ENCODE measurements at places on chromosomes 4 and X. TPM values are rescaled to one million over a fixed set of nuclear protein-coding genes. Genes with fewer than 3 reads are reported as not detected.

GRCh38 chr4:152117520-152117919 is 356.7 kb upstream of the GATB start:
- no peak for DNase-seq

DNA sequence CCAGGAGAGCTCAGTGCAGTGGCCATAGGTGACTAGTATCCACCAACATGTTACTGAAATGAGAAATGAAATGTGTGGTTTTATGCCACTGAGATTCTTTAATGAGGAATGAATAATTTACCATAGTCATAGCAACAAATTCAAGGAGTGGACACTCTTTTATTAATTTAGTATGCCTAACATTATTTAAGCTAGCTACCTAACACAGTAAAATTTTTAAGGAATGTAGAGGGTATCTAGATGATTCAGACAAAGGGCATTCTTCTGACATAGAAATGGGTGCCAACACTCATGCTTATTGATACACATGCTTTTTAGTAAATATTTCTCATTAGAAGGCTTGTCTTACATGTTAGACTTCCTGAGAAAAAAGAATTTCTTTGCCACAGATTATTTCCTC is 33.3 kb upstream of the SULT1B1 start:
- DNase-seq, result no peak

- no peak for DNase-seq
Observed at GRCh38 chr4:124337874-124338273, 374.7 kb downstream of the ANKRD50 start.

DNA sequence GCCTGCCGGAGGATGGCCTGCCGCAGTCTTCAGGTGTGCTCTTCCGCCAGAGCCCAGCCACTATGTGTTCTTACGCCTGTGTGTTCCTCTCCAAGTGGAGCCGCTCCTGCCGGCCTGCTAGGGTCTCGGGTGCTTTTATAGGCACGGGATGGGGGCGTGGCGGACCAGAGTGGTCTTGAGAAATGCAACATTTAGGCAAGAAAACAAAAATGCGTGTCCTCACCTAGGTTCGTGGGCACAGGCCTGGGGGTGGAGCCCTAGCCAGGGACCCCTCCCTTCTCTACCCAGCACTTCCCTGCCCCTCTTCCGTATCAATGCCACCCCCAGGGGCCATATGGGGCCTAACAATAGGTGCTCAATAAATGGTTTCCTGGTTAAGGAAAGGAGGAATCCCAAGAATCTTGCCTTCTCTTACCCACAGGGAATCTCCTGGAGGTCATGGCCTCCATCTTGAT is 34.4 kb upstream of the LRBA start:
- no peak for DNase-seq

DNA sequence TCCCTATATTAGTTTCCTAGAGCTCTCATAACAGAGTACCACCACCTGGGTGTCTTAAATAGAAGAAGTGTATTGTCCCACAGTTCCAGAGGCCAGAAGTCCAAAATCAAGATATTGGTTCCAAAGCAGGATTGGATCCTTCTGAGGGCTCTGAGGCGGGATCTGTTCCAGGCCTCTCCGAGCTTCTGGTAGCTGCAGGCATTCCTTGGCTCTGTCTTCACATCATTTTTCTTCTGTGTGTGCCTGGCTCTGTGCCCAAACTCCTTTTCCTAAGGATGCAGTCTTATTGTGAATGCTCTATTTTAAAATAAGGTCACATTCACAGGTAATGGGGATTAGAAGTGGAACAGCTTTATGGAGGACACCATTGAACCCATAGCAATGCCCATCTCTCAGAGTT is 253.7 kb upstream of the TAPT1 start:
- DNase-seq, result no peak

DNA sequence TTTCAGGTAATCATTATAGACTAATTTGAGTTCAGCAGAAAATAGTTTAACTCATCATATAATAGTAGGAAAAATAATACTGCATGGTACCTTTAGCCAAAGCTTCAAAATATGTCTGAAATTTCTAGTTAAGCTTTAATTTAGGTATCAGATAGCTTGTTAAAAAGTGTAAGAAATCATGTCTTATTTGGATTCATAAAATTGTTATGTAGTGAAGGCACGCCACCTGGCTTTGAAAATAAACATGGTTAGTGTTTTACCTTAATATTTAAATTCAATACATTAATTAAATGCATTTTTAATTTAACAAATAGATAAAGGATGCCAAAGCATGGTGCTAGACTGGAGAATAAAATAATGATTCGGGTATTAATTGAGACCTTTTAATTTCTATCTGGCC is 211.4 kb downstream of the FSTL5 start:
- DNase-seq, result no peak

DNA sequence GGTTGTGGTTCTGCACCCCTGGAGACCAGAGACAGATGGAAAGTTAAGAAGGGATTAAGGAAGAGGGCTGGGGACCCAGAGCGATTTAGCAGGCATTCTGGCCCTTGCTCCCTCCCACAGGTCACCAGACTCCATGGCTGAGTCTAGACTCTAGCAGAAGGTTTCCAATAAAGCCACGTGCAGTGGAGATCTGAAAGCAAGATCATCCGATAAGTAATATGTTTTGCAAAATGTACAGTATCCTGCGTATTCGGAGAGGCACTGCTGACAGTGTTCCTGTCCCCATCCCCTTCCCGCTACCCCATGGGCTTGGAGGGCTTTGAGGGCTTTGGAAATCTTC is 531 bp upstream of the GPRIN3 start:
- no peak for DNase-seq

DNA sequence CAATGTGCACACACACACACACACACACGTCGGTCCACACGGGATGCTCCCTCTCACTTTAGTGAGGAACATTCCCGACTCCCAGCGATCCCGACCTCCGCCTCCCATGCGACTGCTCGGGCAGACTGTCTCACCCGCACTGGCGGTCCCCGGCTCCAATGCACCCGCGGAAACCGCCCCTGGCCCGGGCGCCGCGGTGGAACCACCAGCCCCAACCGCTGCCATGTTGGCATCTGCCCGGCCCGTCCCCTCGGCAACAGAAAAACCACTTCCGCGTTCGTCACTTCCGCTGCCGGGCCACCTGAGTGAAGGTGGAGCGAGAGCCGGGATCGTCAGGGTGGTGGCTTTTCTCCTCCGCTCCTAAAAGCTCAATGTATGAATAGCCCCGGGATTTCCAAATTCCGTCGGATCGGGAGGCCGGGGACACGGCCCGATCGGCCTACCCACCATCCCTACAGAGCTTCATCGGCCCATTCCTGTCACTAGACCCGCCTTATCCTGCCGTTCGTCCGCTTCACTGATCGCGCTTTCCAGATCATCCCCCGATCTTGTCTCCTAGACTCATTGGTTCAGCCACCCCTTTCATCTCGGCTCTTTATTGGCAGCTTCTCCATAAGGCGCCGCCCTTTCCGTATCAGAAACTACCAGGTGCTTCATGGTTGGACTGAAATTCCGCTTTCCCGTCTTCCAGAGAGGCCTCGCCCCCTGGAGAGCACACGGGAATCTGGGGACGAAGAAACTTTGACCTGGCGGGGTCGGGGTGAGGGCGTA is at the start of gene SLC35A2:
Gene SLC35A2 (minus strand): TSS at position 235 of the 771 bp plus-strand sequence. CDS start 10 bp downstream, at position 225.
- DNase-seq, result peak; percentile 90

- DNase-seq, result no peak
Observed at GRCh38 chr4:106302062-106302438, 14.0 kb downstream of the TBCK start.

- no peak for DNase-seq
Observed at GRCh38 chrX:119071381-119071780, 1.4 kb upstream of the CT47C1 start.

GRCh38 chr4:182297659-182298058 is 54.5 kb downstream of the TENM3 start:
- no peak for DNase-seq

DNA sequence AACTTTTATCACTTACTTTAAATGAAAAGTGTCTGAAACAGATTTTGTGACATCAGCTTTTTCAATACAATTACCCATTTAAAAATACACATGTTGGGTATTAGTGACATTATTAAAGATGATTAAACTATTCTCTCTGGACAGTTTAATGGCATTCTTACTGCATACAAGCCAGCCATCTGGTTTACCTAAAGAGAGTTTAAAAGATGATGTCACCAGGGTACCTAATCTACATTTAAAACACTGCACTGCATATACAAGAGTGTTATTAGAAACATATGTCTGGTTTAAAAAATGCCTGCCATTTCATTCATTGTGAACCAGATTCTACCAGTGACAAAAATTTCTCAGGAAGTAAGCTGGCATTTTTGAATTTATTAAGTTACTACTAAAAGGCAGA is 919.1 kb downstream of the ADGRL3 start:
- no peak for DNase-seq

DNA sequence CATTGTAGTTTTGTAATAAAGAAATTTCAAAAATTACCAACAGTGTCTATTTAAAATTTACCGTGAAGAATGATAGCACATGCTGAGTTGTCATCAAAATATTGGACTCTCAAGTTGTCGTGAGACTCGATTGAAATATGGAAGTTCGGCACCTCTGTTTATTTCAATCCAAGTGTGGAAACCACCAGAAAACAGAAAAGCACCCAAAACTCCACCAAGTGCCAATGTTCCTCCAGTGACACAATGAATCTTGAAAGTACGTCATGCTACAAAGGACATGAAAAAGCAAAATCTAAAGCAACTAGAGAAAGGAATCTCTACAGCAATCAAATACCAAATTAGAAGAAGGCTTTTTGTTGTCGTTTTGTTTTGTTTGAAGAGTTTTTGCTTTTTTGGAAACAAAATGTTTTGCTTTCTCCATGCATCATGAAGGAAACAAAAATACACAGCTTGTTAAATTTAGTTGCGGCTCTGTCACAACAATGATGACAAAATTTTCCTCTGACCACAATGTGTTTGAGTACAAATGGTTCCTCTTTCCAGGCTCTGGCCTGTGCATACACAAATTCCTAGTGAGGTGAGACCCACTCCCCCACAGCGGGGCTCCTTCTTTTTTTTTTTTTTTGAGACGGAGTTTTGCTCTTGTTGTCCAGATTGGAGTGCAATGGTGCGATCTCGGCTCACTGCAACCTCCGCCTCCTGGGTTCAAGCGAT is 9.6 kb upstream of the IL13RA1 start:
- DNase-seq, result no peak

GRCh38 chr4:106287353-106287969 is 28.5 kb downstream of the TBCK start:
- DNase-seq, result no peak

- DNase-seq, result no peak
Observed at GRCh38 chr4:140049849-140050637, 103.9 kb downstream of the MAML3 start.

GRCh38 chr4:155426953-155427352 is 50.2 kb upstream of the MAP9 start:
- no peak for DNase-seq

DNA sequence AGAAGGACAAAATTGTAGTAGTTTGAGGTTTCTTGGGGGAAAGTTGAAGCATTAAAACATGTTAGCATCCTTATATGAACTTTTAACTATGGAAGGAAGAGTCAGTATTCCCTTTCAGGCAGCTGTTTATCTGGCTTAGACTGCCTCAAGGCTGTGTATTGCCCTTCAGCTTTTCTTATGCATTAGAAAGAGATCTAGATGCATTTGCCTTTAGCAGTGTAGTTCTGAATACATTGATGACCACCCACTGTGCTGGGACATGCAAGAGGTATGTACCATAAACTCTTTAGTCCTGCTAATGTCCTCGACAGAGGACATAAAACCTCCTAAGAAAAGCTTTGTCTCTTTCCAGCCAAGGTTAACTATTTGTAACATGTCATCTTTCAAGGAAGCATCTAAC is 2.9 kb downstream of the FAM200B start:
- no peak for DNase-seq

DNA sequence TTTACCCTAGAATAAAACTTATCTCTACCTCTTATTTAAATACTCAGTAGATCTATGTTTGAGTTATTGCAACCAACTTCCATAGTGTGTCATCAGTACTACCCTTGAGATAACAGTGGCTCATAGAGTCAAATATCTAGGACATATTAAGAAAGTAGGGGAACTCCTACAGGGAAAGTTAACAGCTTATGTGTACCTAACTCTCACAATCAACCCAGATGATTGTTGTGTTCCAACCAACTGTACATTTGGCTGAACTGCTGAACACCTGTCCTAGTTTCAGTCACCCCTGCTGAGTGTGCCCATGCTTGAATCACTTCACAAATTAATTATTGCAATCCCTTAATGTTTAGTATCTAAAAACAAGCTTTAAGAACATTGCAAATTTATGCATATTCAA is 244.2 kb upstream of the GRID2 start:
- no peak for DNase-seq

DNA sequence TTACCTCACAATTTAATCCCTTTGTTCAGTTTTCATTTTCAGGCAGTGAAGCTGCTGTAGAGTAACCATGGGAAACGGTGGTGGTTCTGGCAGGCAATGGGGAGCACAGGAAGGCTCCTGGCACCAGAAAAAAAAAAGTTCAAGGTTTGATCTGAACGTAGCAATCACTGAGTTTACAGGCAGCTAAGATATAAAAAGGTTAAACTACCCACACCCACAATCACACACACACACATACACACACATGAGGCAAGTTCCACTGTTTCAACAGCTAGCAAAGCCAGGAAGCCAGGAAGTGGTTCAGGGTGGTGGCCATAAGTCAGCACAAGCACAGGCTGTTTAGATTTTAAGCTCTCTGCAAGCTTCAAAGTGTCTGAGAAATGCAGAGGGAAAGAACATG is at the start of gene SULT1B1:
Gene SULT1B1 (minus strand): TSS at position 166 of the 400 bp plus-strand sequence. CDS start 5,403 bp downstream, outside the sequence.
- no peak for DNase-seq

DNA sequence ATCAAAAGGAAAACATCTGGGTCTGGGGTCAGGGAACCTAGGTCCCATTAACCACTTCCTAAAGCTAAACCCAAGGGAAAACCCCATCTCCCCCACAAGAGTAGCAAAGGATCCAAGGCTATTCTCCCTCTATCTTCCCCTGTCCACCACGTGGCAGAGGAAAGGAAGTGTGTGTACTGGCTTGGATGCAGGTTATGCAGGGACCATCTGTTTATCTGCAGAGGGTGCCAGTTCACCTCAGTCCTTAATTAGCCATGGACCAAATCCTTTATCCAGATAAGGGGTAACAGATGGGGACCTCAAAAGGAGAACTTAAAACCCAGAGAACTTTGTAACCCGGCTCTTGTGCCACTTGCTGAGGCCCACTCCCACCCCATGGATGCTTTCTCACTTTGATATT is 135.3 kb downstream of the ZNF518B start:
- DNase-seq, result no peak

TBC1D8B gene
- polyA plus RNA-seq, result 0.03 TPM

VCX gene
- polyA plus RNA-seq, result not detected

FRMPD4 gene
- polyA plus RNA-seq, result not detected

CD38 gene
- polyA plus RNA-seq, result 4.8 TPM

SLITRK4 gene
- not detected for polyA plus RNA-seq

APLN gene
- not detected for polyA plus RNA-seq

NIPAL1 gene
- 0.72 TPM for polyA plus RNA-seq

UCP1 gene
- not detected for polyA plus RNA-seq

VCX2 gene
- polyA plus RNA-seq, result not detected

KLHL4 gene
- polyA plus RNA-seq, result not detected

GABRG1 gene
- polyA plus RNA-seq, result not detected

ARMCX2 gene
- polyA plus RNA-seq, result 1.8 TPM

SYTL5 gene
- polyA plus RNA-seq, result not detected

L1CAM gene
- polyA plus RNA-seq, result not detected

ABCG2 gene
- 0.69 TPM for polyA plus RNA-seq
